ENCODE measurements at places on chromosomes 12 and 14. TPM values are rescaled to one million over a fixed set of nuclear protein-coding genes. Genes with fewer than 3 reads are reported as not detected.

The PRPF39 gene
- 77.8 TPM for total RNA-seq

The PRR4 gene
- total RNA-seq: 7.2 TPM

The ADAMTS20 gene
- 0.53 TPM for total RNA-seq

The VRTN gene
- not detected for total RNA-seq

The LTB4R2 gene
- total RNA-seq: 9.1 TPM

The CPNE8 gene
- total RNA-seq: 11.2 TPM

The FOXN4 gene
- total RNA-seq: 0.29 TPM

The OR6C2 gene
- not detected for total RNA-seq

The FGF6 gene
- 1.3 TPM for total RNA-seq

The KRT78 gene
- not detected for total RNA-seq

The TMEM106C gene
- total RNA-seq: 111 TPM

The GPD1 gene
- total RNA-seq: 60.8 TPM

Measured in metanephros (tissue), 2 donors.